ENCODE measurements at places on chromosomes 4 and X.

DNA sequence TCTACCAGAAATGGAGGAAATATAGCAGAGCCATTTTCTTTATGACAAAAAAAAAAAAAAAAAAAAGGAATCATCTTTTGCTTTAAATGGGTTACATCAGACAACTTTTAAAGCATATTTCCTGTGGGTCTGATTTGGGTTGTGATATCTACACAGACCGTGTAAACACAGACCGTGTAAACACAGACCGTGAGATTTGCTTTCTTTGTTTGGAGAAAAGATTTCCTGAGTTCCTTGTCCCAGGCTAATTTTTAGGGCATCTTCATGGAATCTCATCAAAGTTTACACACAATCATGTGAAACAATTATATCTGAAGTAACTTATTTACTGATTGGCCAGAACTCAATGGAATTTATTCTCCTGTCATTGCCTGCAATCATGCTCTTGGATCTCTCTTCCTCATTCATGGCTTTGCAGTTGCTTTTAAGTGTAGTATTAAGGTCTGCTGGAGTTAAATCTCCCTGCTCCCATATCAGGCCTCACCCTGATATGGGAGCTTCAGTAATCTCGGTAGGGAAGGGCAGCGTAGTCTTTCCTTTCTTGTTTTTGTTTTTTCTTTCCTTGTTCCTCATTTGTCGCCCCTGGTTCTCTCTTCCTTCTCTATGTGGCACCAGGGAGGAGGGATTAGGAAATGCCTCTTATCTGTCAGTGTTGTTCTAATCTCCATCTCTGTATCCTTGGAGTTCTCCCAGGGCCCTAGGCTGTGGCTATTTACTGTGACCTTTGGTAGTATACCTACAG lies 248.6 kb upstream of the JADE1 start:
- no peak overlapping the region for H3K27ac ChIP-seq
- no peaks in the 10 kb centered on the region for H3K4me1 ChIP-seq
- H3K4me3 ChIP-seq: no peak overlapping the region
- peaks cover 9% of the 10 kb centered on the region for H3K27me3 ChIP-seq

DNA sequence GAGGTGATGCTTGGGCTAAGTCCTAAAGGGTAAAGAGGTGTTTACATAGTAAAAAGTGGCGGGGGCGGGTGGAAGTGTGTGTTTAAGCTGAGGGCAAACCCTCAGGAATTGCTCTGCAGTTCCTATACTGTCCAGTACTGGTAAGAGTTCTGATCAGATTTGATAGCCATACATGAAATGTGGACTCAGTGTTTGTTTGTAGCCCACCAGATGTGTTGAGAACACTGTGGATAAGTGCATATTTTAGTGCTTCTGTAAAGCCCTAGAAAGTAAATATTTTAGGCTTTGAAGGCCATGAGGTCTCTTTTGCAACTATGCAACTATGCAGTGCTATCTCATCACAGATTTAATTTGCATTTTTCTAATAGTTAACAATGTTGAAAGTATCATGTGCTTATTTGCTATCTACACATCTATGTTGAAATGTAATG lies 80.7 kb upstream of the EOLA2 start:
- H3K4me3 ChIP-seq: no peak overlapping the region
- H3K4me1 ChIP-seq: no peaks in the 10 kb centered on the region
- H3K36me3 ChIP-seq: peaks cover 6% of the 10 kb centered on the region
- no peak for DNase-seq
- H3K27me3 ChIP-seq: no peaks in the 10 kb centered on the region
- H3K27ac ChIP-seq: no peak overlapping the region

DNA sequence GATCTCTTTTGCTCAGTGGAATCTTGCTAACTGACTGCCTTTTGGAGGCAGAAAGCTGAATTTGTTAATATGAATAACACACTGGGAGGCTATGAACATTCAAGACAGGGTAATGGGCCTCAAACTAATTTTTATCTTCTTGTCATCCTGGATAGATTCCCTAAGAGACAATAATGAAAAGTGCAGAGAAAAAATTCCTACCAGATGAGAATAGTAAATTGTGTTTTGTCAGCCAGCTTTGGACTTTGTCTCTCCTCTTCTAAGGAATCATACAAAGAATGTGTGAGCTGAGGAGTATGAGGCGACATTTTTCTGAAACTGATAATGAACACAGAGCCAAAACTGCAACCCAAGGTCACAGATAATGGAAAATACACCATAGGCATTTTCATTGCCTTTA lies 649.3 kb downstream of the IQCM start:
- DNase-seq: no peak
- H3K4me3 ChIP-seq: no peak overlapping the region
- H3K36me3 ChIP-seq: no peaks in the 10 kb centered on the region
- H3K27ac ChIP-seq: no peak overlapping the region
- H3K4me1 ChIP-seq: no peaks in the 10 kb centered on the region

- no peak overlapping the region for H3K4me3 ChIP-seq
- no peak for DNase-seq
- no peaks in the 10 kb centered on the region for H3K4me1 ChIP-seq
These were observed 330.2 kb downstream of the ZIC3 start for GRCh38 chrX:137896123-137896522.

DNA sequence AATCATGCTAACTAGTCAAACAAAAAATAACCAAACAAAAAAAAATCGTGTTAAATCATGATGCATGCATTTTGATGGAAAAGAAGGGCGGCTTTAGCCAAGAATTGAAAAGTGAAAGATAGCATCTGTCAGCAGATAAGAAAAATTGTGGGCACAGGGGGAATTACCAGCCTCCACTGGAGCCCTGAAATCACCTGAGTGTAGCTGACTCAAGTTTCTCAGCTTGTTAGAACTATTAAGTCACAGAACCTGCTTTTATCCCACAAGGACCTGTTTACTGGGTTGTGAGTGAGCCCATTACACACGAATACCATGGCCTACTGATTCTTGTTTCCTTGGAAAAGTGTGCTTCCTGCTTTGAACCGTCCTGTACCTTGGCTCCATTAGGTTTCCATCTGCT lies 85.2 kb downstream of the COX18 start:
- H3K4me1 ChIP-seq: no peaks in the 10 kb centered on the region
- DNase-seq: no peak
- H3K36me3 ChIP-seq: no peaks in the 10 kb centered on the region

GRCh38 chrX:21747558-21747957 lies 10.4 kb downstream of the SMPX start:
- H3K36me3 ChIP-seq: no peaks in the 10 kb centered on the region
- H3K27ac ChIP-seq: no peak overlapping the region
- no peaks in the 10 kb centered on the region for H3K4me1 ChIP-seq
- H3K27me3 ChIP-seq: peaks cover 3% of the 10 kb centered on the region
- no peak for DNase-seq

All from memory B cell (primary cell).